ENCODE measurements at places on chromosomes 7 and 10.

DNA sequence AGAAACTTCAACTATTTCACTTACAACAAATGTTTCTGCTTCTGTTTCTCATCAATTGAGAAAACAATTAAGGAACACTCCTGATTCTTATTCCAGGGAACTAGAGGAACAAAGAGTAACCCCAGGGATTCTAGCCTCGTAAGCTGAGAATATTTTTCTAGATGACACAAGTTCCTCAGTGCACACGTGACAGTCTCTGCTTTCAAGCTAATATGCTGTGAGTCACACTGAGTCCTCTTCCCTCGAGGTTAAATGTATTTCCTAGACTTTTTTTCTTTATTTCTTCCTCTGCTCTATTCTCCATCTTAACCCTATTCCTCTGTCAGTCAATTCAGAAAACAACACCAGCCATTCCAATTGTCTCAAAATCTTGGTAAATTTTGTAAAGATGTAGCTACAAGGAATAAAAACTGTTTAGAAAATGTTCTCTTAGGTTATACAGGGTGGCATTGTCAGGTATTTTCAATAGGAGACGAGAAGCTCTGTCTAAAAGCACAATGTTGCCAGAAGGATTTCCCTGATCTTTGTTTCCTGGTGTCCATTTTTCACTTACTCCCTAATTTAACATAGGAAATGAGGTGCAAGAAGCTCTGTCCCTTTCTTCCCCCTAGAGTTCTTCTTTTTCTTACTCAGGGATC, 5.8 kb upstream of the C1GALT1 start:
- no peak for DNase-seq

- DNase-seq = no peak
Measured at GRCh38 chr10:48690791-48691660, 6.4 kb downstream of the WDFY4 start.

DNA sequence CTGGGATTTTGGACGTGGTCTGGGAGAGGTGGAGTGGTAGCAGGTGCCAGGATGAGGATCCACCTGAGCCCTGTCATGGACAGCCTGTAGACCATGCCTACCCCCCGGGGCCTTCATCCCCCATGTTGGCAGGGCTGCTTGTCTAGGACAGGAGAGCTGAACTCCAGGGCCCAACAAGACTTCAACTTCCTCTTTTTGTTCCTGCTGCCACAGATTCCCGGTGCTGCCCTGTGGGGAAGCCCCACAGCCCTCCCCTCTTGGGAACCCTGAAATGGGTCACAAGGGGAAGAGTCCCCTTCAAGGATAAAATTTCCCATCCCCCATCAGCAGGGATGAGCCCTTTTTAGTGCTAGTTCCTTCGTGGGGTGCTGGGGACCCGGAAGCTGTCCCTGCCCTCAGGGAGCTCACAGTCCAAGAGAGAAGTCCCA, 1.3 kb upstream of the CUEDC2 start:
- DNase-seq = no peak

DNA sequence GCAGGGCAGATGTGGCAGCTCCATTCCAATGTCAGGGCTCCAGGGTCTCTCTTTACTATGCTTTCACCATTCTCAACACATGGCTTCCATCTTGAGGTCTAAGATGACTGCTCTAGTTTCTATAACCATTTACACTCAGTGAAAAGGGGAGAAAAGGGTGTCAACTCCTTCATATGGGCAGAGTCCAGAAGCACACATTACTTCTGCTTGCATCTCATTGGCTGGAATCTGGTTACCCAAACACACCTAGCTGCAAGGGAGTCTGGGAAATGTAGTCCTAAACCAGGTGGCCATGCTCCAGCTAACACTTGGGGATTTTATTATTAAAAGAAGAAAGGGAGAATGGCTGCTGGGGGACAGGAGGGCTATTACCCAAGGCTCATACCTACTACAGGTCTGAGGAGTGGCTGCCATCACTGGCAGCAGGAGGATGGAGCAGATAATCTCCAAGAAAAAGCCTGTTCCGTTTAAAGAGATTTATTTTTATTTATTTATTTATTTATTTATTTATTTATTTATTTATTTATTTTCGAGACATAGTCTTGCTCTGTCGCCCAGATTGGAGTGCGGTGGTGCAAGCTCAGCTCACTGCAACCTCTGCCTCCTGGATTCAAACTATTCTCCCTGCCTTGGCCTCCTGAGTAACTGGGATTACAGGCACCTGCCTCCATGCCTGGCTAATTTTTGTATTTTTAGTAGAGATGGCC, 29.1 kb upstream of the LBX1 start:
- DNase-seq = no peak

GRCh38 chr10:75506930-75507329, 75.5 kb downstream of the LRMDA start:
- no peak for DNase-seq

GRCh38 chr7:155953781-155954549, 141.7 kb upstream of the SHH start:
- no peak for DNase-seq

DNA sequence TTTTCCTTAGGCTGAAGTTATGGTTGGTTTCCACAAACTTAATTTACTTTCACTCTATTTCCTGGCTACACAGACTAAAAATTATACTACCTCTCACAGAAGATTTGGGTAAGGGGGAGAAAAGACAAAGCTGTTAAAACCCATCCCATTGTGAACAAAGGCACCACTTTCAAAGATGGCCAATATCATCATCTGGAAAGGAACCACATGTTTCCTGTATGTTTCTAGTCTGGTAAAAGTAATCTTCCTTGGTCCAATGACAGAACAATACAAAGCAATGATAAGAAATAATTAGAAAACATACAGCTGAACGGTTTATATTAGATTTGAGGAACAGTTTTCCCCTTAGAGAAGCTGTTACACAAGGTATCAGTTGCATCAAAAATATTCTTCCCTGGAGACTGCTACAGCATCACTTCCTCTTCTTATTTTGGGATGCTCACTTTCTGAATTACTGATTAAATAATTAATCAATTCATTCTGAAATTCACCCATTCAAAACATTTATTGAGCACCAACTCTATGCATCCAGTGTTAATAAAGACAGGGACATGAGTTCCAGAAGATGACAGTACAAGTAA, 8.5 kb upstream of the SFR1 start:
- no peak for DNase-seq

DNA sequence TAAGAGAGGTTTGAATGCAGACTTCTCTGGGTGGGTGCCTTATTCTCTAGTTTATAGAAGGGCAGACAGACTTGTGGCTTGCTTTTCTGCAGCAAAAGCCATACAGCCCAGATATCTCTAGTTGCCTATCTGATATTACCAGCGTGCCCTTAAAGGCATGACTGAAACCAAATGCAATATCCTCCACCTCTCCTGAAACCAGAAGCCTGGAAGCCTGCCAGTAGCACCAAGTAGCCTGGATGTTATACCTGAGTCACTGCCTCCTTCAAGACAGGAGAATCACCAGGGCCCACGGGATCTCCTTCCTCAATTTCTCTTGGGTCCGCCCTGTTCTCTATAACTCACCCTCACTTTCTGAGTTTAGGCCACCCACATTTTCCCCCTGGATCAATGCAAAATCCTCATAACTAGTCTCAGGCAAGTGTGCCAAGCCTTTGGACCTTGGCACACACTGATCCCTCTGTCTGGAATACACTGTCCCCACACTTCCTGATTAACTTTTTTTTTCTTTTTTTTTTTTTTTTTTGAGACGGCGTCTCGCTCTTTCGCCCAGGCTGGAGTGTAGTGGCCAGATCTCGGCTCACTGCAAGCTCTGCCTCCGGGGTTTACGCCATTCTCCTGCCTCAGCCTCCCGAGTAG, 638.4 kb downstream of the GALNT17 start:
- DNase-seq = no peak

DNA sequence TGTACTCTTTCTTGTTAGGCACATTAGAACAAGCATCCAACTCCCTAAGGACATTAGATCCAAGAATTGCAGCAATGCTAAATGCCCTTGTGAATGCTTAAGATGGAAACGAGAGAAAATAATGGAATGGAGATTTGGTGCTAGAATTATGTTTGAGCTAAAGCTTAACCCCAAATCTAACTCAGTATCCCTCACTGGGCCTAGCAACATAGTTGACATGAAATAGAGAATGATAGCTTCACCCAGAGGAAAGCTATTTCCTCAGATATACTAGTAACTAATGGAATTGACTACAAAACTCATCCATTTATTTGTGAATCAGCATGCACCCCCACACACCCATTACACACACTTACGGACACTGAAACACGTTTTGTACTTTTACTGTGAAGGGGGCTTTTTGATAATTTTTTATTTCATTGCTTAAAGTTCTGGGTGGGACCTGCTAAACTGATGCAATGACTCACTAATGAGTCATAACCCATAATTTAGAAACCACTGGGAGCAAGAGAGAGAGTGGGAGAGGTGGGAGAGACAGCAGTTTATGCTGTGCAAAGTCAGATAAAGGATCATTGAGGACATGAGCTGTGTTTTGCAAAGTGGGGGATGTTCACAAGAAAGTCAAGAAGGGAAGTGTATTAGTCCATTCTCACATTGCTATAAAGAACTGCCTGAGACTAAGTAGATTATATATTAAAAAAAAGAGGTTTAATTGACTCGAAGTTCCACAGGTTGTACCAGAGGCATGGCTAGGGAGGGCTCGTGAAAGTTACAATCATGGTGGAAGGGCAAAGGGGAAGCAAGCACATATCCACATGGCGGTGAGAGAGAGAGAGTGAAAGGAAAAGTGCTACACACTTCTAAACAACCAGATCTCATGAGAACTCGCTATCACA, 382.7 kb downstream of the SFMBT2 start:
- DNase-seq = no peak

DNA sequence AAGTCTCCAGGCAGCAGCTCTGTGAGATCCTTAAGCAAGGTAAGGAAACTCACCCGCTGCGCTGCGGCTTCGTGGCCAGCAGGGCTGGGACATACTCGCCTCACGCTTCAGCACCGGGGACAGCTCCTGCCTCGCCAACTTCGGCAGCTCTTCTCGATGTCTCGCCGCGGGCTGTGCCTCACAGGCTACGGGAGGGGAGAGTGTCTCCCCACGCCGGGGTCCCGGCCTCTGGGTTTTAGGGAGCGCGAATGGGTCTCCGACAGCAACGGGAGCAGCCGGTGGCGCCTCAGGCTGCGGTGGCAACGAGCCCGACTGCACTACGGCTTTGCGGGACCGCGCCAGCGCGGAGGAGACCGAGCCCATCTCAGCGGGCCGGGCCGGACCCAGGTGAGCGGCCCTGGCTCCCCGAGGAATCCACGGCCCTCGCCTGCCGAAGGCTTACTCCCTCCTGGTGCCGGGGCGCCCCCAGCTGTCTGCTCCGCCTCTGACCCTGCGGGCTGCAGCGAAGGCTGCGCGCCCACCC, 62.4 kb downstream of the LSM5 start:
- DNase-seq = peak; percentile 52

GRCh38 chr7:158646766-158647474, 57.7 kb downstream of the NCAPG2 start:
- DNase-seq = peak; percentile 28
